NCI-H748 treated with DMSO at 0.1 percent for 48 hours (cell line): ENCODE measurements at places on chromosomes 2 and 18.

GRCh38 chr2:101041413-101041812 is 39.3 kb downstream of the RPL31 start:
- no peak for DNase-seq

DNA sequence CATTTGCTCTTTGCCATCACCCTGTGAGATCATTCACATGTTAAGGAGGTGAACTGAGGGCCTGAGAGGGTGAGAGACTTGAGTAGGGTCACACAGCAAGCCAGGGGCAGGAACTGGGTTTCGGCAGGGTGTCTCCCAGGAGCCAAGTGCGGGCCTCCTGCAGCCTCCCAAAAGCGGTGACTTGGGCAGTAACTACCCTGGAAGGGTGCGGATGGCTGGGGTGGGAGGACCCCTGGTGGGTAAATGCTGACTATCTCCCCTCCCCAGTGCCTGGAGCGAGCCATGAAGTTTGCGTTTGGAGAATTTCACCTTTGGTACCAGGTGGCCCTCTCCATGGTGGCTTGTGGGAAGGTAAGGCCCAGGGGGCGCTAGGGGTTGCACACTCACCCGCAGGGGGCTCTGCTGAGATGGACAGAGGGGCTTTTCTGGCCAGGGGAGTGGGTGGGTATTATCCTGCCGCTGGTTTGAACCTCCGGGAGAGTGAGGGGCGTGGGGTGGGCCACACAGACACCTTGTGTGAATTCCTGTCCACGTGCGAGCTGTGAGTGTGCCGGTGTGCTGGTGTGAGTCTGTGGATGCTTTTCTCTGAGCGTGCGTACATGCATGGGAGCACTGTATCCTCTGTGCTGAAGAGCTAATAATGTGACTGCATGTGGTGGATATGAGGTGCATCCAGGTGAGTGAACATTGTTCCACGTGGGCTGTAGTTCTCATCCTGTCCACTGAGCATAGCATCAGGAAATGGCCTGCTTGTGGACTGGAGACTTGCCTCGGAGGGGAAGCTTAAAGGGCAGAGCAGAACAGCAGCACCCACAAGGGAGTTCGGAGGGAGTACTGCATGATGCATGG is 91.0 kb upstream of the MCFD2 start:
- DNase-seq = no peak

DNA sequence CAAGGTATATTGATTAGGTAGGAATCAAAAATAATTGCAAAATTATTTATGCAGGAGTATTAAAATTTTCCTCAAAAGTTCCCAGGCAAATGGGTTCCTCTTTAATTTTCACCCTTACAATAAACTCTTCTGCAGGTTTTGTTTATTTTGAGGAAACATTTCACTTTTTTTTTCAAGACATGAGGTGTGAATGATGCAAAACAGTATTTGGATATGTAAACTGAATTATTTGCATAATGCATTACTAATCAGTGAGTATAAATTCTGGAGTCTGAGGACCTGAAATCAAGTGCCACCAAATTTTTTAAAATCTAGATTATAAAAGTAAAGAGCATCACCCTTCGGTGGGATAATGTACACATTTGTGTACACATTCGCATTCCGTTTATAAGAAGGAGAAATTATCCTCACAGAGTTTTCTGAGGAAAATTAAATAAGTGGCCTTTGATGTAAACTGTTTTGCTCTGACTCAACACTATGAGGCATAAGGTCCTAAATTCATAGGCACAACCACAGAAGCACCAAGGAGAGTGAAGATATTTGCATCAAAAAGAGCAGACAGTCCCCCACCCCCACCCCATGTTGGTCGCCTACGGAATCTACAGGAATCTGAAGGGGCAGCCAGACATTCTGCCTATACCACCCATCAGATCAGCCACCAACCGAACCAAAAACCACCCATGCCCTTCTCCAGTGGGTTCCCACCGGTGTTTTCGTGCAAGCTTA is 33.1 kb downstream of the BCL11A start:
- DNase-seq = no peak

GRCh38 chr2:68771211-68771751 is 36.7 kb downstream of the ARHGAP25 start:
- no peak for DNase-seq

DNA sequence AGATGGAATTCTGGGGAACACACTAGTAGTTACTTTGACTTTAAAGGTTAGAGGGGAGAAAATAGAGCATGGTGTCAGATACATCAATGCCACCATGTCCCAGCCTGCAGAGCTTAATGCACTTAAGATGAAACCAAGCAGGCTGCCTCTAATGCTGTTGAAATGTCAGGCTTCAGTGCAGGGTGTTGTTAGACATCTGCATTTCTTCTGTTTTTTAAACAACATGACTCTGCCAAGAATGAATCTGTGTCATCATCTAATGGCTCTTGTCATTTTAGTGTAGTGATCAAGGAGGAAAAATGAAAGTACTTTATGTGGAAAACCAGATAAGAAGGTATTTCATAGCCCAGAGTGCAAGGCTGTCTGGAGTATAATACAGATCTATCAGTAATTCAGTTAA is 29.9 kb downstream of the LYPD1 start:
- no peak for DNase-seq

DNA sequence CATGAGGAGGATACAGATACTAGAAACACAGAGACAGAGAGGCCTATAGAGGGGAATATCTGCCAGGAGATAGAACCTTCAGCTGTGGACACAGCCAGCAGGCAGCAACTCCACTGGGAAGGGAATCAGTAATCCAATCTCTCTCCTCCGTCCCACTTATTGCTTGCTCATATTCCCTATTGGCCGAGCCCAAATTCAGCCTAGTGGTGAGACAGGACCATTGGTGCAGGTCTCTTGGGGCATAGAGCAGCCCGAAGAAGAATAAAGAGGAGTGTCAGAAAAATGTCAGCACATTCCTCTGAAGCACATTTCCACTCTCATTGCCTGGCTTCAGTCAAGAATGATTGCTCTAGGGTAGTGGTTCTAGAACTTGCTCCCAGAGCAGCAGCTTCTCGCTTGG is 1091.5 kb upstream of the GYPC start:
- no peak for DNase-seq

GRCh38 chr18:5057386-5058348 is 139.4 kb downstream of the AKAIN1 start:
- peak; percentile 29 for DNase-seq

DNA sequence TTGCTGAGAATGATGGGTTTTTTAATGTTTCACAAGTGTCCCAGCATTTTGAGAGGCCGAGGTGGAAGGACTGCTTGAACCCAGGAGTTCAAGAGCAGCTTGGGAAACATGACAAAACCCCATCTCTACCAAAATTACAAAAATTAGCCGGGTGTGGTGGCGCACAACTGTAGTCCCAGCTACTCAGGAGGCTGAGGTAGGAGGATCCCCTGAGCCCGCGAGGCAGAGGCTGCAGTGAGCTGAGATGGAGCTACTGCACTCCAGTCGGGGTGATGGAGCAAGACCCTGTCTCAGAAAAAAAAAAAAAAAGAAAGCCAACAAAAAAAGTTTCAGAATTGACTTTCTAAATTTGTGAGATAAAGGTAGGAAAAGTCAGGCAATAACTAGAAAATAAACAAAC is 8.7 kb downstream of the TFCP2L1 start:
- no peak for DNase-seq

DNA sequence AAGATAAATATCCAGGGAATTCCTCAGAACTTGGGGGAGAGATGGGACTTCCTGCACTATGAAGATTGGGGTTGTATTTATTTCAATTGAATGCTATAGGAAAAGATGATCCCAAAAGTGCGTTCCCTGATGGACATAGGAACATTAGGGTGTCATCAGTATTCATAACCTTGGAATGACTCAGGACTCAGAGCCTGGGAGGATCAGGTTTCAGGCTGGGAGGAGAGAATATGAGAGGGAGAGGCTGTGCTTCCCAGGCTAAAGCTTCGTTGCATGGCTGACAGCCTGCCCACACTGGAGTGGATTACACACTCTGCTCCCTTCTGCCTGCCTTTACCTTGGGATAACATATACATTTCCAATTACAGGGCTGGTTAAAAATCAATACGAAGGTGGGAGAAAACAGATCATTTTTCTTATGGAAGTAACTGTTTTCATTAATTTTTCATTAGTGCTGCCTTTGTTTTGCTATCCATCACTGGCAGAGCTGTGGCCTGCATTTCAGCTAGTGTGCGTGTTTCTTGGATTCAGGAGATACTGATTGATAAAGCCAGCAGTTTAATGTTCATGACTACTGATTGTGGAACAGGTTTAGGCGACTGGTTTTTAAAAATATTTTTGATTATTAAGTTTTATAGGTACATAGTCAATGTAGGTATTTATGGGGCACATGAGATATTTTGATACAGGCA is 118.7 kb downstream of the KCTD1 start:
- no peak for DNase-seq

GRCh38 chr2:1930376-1930775 is 186.1 kb upstream of the PXDN start:
- no peak for DNase-seq

DNA sequence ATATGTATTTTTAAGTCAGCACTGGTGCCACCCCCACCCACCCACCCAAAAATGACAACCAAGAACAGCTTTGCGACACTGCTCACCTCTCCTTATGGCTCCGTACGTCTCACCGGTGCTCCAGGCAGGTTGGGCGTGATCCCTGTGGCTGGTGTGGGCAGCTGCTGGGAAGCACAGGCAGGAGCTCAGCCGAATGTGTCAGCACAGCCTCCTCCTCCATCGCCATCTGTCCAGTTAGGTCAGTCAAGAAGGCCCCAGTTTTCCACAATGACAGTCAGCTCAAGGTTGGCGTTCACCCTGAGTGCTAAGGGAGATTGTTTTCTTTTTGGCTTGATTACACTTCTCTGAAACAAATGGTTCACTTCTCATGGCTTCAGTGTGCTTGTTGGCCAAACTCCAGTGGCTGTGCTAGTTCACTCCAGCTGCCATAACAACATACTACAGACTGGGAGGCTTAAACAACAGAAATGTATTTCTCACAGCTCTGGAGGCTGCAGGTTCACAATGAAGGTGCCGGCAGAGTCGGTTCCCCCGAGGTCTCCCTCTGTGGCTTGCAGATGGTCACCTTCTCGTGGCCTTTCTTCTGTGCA is 30.2 kb downstream of the AMER3 start:
- DNase-seq = no peak

GRCh38 chr2:66253066-66253465 is 181.9 kb upstream of the MEIS1 start:
- no peak for DNase-seq

DNA sequence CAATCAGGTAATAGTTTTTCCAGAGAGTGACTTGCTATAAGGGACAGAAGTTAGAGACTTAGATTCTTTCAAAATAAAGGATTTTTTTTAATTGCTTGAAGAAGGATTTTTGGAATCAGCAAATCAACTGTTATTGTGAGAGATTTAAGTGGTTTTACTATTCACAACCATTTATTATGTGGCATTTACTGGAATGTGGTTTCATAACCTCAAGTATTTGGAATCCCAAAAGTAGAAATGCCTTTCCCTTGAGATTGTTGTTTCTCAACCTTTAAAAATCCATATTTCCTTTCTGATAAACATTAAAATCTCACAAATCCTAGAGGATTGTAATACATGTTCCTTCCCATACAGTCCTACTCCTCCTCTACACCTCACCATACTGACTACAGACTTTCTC is 5.0 kb downstream of the TANK start:
- no peak for DNase-seq

- no peak for DNase-seq
Measured at GRCh38 chr2:212677466-212677865, 138.9 kb upstream of the ERBB4 start.

DNA sequence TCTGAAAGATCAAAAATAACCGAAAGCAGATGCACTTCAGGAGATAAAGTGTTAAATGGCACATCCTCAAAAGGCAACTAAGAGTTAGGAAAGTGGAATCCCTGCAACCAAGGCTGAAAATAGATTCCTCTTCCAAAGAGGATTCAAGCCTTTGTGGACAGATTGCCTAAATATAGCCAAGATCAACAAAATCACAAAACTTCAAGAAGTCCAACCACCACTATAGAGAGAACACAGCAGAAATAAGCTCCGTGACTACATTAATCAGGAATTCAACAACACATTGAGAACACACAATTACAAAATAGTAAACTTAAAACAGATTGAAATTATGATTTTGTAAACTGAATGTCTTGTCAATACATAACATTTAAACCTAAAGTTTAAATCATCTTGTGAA is 165.7 kb downstream of the LNPK start:
- DNase-seq = no peak

GRCh38 chr2:238709325-238710025 is 138.4 kb upstream of the TWIST2 start:
- DNase-seq = no peak

DNA sequence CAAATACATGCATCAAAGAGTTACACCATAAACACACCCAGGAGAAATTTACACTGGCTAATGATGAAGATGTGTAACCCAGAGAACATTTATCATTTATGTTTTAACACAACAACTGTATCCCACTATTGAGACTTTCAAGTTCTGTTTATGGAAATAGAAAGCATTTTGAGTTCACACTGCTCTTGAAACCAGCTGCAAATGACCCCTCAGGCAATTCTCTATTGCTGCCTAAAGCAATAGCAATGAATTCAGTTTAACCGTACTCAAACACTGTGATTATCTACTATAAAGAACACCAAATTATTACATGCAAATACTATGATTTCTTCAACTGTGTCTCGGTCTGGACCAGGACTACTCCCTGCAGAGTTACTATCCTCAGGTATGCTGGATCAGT is 452.7 kb upstream of the NRXN1 start:
- no peak for DNase-seq

- peak; percentile 92 for DNase-seq
Measured at GRCh38 chr2:175366815-175367214, 185.3 kb upstream of the ATP5MC3 start.

DNA sequence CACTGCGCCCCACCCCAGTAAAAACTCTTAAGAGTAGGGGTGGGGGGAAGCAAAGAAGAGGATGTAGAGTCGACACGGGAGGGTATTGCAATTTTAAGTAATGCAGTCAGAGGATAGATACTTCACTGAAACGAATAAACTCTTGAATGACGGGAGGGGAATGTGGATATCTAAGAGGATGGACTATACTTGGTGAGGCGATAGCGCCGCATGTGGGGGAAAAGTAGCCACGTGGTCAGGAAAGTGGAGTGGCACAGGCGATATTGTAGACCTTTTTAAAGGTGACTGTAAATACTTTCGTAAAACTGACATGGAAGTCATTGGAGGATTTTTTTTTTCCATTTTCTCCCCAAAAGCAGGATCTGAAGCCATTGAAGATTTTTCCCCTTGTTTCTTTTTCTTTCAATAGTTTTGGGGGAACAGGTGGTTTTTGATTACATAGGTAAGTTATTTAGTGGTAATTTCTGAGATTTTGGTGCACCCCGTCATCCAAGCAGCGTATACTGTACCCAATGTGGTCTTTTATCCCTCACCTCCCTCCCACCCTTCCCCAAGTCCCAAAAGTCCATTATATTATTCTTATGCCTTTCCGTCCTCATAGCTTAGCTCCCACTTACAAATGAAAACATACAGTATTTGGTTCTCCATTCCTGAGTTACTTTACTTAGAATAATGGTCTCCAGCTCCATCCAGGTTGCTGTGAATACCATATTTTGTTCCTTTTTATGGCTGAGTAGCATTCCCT is 13.8 kb downstream of the CLK1 start:
- no peak for DNase-seq

DNA sequence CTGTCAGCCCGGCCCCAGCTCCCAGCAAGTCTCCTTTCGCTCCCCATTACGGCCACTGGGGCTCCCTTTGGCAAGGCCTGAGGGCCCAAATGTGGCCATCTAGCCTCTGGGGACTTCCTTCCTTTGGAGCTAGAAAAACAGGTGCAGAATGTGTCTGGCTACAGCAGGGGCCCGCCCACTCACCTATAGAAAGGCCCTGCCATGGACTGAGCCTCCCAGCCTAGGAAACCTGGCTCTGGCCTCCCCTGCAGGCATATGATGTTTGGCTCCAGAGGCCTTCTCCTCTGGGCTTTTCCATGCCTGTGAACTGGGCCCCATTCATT is 55.3 kb upstream of the ALPP start:
- DNase-seq = no peak
